Osteocyte (in vitro differentiated cells): ENCODE measurements at places on chromosomes 1 and 21. TPM values are rescaled to one million over a fixed set of nuclear protein-coding genes. Genes with fewer than 3 reads are reported as not detected.

KRTAP21-2 gene
- total RNA-seq = not detected in 2 replicates

MLLT11 gene
- 21.0 and 22.1 TPM in 2 replicates for total RNA-seq

- H3K27ac ChIP-seq = no peak within 1 kb of the TSS
- H3K4me3 ChIP-seq = peak within 1 kb of the TSS; percentile 84
- DNase-seq = peak; percentile 94
- H3K27me3 ChIP-seq = peaks cover 5% of the 10 kb centered on the region
- peaks cover 11% of the 10 kb centered on the region for H3K4me1 ChIP-seq
These were observed at the start of gene MFSD2A for GRCh38 chr1:39954870-39955546. TSS of gene MFSD2A (plus strand) at chr1:39955145. CDS start at chr1:39955293, 148 bp downstream.

- DNase-seq = no peak
- no peaks in the 10 kb centered on the region for H3K36me3 ChIP-seq
- no peak overlapping the region for H3K4me3 ChIP-seq
These were observed 7.3 kb downstream of the F11R start for GRCh38 chr1:161013488-161014230.

- DNase-seq = no peak
- H3K4me3 ChIP-seq = no peak overlapping the region
- H3K27me3 ChIP-seq = peaks cover 9% of the 10 kb centered on the region
- no peaks in the 10 kb centered on the region for H3K4me1 ChIP-seq
These were observed 19.1 kb downstream of the DMBX1 start for GRCh38 chr1:46508757-46509156.

DNA sequence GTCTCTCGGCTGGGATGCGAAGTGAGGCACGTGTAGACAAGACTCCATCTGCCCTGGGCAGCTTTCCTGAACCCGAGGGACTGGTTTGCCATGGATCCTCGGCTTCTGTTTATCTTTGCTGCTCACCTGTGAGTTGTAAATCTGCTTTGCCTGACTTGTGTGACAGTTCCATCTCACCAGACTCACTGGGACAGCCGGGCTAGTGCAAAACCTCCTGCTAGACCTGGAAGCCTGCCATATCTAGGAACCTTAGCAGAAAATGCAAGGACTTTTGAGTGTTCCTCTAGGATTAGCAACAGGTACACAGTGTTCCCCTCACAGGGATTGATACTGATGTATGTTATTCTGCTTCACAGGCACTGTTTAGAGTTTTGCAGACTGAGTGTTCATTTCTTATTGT lies 218.6 kb downstream of the URB2 start:
- H3K4me3 ChIP-seq = no peak overlapping the region
- H3K27ac ChIP-seq = no peak overlapping the region
- H3K27me3 ChIP-seq = peaks cover 28% of the 10 kb centered on the region
- H3K36me3 ChIP-seq = no peaks in the 10 kb centered on the region
- no peak for DNase-seq
- H3K4me1 ChIP-seq = peaks cover 5% of the 10 kb centered on the region

DNA sequence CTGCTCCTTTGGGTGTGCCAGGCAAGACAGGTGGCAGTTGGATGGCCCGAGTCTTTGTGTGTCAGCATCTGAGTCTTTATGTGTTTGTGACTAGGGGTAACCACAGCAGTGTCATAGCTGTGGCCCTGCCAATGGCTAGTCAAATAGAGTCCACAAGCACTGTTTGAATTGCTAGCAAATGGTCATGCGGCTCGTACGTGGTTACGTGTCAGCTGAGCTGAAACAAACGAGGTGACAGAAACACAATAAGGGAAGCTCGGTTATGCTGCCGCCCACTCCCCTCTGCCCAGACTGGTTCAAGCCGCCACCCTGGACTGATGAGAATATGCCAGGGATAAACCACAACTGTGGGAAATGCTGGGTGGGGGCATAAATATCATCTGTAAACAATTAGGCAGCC lies 174.3 kb upstream of the LMO4 start:
- H3K27me3 ChIP-seq = peaks cover 3% of the 10 kb centered on the region
- peaks cover 30% of the 10 kb centered on the region for H3K4me1 ChIP-seq
- no peaks in the 10 kb centered on the region for H3K36me3 ChIP-seq

CFAP107 gene
- total RNA-seq = not detected in 2 replicates
